ENCODE measurements at places on chromosomes 16 and 17.

DNA sequence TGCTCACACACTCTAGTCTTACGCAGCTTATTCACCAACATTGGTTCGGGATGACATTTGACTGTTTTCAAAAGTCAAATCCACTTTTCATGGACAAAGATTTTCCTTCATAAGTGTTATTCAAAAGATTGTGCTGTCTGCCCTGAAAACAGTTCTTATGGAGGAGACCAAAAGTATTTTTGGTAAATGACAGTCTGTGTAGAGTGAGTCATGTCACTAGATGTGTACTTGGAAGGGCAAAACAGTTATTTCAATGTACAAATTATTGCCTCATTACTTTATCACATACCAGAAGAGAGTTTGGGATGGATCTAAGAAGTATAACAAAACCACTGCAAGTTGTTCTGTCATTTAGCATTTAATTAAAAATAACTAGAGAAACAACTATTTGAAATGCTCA lies 265.6 kb downstream of the CDH13 start:
- DNase-seq: no peak

DNA sequence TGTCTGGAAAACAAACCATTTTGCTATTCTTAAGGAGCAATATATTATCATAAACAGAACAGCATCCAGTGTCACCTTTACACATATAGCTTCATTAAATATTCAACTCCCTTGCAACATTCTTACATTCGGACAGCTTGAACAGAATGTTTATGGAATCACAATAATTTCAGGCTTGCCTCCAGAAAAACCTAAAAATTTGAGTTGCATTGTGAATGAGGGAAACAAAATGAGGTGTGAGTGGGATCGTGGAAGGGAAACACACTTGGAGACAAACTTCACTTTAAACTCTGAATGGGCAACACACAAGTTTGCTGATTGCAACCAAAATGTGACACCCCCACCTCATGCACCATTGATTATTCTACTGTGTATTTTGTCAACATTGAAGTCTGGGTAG lies 51.4 kb downstream of the TBC1D26 start:
- DNase-seq: no peak

DNA sequence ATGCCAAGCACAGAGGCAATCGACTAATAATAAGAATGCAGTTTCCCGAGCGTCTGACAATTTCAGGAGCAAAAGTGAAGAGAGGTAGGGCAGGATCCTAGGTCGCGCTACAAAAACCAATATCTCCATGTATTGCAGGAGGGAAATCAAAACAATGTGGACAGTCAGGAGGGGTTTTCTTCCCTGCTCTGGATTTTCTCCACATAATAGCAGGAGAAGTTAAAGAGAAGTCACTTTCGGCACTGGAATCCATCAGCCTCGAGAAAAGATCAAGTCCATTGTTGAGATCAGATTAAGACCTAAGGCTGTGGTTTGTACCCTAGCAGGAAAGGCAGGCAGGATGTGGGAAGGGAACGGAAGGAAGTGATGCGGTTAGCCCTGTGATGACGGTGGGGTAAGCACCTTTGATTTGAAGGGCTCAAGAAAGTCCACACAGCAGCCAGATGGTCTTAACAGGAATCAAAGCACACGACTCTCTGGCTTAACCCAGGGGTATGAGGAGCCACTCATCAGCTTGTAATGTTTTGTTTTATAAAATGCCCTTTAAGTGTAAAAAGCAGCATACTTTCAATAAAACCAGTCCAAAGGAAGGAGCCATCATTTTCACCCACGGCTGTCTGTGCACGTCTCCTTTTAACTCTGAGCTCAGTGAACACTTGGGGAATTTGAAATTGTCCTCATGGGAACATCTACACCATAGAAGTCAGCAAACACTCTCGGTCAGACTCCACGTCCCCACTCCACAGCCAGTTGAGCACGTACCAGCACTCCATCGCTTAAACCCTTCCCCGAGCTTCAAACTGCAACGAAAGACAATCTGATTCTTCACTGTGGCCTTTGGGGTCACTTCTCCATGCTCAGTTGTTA lies 15.8 kb upstream of the AKTIP start:
- DNase-seq: no peak

- DNase-seq: no peak
Observed at GRCh38 chr16:872436-873242, 72.1 kb upstream of the GNG13 start.

DNA sequence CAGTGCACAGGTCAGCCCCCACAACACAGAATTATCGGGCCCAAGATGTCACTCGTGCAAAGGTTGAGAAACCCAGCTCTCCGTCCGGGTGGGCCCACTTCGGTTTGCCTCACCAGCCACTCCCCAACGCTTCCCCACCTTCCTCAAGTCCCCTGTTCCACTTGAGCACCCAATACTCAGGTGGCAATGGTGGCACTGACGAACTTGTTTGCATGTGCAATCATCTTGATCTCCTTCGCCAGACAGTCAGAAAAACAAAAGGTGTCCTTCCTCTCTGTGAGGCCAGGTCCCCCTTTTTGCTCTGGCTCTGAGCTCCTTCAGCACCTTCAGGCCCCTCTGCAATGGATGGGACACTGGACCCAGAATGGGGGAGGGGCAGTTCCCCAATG lies 3.7 kb downstream of the GGA2 start:
- no peak for DNase-seq

DNA sequence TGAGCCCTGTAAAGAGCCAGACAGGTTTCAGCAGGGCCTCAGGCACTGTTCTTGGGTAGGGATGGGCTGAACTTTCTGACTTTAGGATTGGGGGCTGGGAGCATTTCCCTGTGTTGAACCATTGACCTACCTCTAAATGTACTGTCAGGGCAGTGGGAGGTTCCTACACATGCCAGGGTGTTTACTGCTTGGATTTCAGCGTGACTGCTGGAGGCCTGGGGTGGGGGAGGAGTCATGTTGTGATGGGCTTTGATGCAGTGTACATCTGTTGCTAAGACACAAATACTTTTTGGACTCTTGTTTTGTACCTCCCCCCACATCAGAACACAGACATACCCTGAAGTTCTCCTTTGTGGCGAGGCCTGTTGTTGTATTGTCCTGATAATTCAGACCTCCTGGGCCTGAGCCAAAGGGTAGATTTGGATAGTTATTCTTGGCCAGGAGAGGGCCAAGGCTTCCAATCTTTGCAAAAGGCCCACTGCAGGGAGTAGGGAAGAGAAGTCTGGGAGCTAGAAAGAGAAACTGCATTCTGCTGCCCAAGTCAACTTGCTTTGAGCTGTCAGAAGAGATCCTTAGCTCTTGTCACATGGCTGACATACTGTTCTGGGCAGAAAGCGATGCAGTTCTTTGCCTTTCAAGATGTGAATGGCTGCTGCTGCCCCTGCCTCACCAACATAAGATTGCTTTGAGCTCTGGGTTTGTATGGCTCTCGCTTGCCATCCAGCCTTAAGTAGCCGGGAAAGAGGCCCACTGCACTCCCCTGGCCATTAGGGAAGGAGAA lies 3.7 kb downstream of the NFE2L1 start:
- peak; percentile 95 for DNase-seq

- no peak for DNase-seq
Observed at GRCh38 chr17:47733674-47734410, 806 bp downstream of the TBX21 start.

- no peak for DNase-seq
Observed at GRCh38 chr16:69732101-69732500, 5.7 kb upstream of the NQO1 start.

- no peak for DNase-seq
Observed at GRCh38 chr16:12539185-12539929, 264.3 kb downstream of the CPPED1 start.

- DNase-seq: no peak
Observed at GRCh38 chr17:48575066-48575582, 3.0 kb downstream of the HOXB4 start.

DNA sequence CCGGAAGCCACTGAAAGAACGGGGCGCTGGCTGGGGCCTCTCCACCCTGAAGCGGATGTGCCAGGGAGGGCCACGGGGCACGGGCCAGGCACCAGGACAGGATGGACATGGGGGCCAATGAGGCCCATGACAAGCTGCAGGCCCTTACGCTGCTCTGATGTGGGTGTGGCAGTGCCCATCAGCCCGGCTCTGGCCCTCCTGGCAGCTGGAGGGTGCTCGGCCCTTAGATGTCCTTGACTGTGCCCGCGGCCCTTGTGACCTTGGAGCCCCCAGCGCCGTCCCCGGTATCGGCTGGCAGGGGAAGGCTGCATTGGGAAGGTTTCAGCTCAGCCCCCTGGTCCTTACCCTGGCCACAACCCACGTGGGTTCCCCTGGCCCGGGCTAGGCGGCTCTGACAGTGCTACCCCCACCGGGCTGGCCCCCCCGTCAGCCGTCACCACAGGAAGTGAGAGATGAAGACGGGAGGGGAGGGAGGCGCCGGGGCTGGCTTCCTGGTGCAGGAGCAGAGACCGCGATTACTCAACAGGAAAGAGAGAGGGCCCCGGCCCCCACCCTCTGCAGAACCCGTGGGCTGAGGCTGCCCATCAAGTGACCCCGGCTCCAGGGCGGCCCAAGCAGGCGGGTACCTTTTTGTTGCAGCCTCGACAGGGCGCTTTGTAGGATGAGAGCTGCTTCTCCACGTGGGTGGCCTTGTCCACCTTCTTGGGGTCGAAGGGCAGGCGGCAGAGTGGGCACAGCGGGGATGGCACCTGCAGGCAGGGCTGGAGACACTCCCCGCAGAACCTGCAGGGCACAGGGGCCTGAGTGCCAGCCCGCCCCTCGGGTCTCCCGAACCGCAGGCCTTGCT lies 5.3 kb downstream of the RNF166 start:
- DNase-seq: no peak

DNA sequence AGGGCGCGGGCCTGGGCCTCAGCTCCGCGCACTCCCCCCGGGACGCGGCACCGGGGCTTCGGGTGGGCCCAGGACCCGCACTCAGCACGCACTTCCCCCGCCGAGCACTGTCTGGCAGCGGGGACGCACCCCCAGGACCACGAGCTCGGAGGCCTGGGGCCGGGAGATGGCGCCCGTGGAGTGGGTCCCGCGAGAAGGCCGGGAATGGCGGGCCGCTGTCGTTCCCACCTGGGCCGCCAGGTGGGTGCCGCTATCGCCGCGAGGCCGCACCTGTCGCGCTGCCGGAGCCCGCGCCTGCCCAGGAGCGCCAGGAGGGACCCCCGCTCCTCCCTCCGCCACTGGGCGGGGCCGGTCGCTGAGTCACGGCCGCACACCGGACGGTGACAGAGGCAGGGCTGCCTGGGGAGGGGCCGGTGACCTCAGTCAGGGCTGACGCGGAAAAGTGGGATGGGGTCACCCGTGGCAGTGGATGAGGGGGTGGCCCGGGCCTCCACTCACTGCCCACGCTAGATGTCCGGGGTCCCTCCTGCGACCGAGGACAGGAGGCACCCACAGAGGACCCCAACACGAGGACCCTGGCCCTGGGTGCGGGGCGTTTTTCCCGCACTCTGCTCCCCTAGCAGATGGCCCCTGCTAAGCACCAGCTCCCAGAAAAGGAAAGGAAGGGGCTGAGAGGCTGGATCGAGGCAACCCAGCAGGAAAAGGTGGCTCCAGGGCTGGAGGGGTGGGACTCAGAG lies 6.9 kb upstream of the ACTG1 start:
- DNase-seq: no peak

GRCh38 chr16:84844559-84845495 lies 25.0 kb downstream of the CRISPLD2 start:
- DNase-seq: no peak

DNA sequence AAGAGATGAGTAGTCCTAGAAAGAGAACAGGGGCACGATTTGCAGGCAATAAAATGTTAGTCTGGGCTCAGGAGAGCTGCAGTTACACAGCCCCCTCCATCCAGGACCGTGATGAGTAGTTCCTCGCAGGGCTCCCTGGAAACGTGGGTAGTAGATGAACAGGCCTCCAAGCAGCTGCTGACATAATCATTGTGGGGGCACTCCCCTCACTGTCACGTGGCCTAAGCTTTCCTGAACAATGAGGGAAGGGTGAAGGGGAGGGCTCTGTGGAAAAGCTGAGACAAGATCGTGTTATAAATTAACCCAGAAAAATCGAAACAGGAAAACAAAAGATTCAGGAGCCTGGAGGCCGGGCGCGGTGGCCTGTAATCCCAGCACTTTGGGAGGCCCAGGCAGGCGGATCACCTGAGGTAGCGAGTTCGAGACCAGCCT lies 1.3 kb upstream of the PER1 start:
- no peak for DNase-seq

- no peak for DNase-seq
Observed at GRCh38 chr17:61076621-61077031, 323.0 kb upstream of the TBX2 start.

- DNase-seq: no peak
Observed at GRCh38 chr17:40253565-40253964, 34.1 kb upstream of the CDC6 start.

DNA sequence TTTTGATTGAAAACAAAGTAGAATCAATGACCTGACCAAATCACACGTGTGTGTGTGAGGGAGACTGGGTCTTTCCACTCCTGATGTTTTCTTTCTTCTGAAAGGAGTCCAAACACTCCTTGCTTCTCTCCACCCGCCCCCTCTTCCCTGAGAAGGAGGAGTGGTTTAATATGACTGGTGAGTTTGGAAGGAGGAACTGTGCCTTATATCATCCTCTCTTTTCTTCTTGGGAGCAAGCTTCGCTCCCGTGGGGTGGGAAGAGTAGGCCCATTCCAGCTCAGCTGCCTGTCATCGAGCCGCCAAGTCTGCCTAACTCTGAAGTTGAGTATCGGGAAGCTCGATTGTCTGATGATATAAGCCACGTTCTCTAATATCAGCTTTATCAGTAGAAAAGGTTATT lies 96.5 kb downstream of the YPEL2 start:
- DNase-seq: no peak

DNA sequence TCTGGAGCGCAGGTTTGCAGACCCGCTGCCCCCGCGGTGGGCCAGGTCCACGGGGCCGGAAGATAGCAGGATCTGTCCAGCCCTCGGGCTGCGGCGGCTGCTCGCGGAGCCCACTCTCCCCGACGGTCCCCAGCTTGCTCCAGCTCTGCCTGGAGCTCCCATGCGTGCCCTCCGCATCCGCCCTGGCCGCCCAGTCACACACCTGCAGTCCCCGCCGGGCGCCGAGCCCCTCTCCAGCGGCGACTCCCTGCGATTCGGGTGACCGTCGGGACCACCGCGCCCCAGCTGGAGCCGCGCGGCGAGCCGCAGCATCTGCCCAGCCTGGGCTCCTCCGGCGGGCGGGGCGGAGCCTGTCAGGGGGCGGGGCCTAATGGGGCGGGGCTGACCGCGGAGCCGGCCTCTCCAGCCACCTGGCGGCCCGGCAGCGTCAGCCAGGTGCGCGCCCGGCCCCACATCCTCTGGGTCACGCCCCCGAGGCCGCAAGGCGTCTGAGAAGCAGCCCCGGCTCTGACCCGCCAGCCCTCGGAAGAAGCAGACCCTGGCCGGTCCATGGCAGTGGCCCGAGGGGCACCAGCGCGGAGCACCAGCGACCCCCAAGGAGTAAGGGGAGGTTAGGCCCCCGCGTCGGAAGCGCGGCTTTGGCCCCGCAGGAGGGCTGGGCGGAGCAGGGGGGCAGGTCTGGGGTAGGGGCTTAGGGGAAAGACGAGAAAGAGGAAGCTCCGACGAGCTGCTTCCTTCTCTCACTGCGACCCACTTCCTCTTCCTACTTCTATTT lies at the start of gene PIK3R5:
Gene PIK3R5, minus strand, starts transcription at position 314 of the 775 bp plus-strand sequence. CDS start 54,213 bp downstream, outside the sequence.
- no peak for DNase-seq

- no peak for DNase-seq
Observed at GRCh38 chr17:49871211-49871610, 23.3 kb upstream of the TAC4 start.
